ENCODE measurements at places on chromosomes 2 and 18. TPM values are rescaled to one million over a fixed set of nuclear protein-coding genes. Genes with fewer than 3 reads are reported as not detected.

The VIL1 gene
- total RNA-seq: 0.55 TPM

The GKN1 gene
- not detected for total RNA-seq

The IL18R1 gene
- 18.2 TPM for total RNA-seq

The NEU2 gene
- total RNA-seq: not detected

The SP100 gene
- 121 TPM for total RNA-seq

The SCYGR4 gene
- total RNA-seq: not detected

The DNAJB2 gene
- 67.5 TPM for total RNA-seq

The CIB4 gene
- not detected for total RNA-seq

The MREG gene
- 5.7 TPM for total RNA-seq

- DNase-seq: no peak
Observed at GRCh38 chr2:197296835-197297234, 13.7 kb downstream of the ANKRD44 start.

- DNase-seq: no peak
Observed at GRCh38 chr2:174024524-174025270, 59.5 kb upstream of the SP3 start.

GRCh38 chr18:55375930-55376329 is 212.1 kb downstream of the TCF4 start:
- DNase-seq: no peak

GRCh38 chr2:156363141-156363540 is 30.6 kb upstream of the NR4A2 start:
- no peak for DNase-seq

DNA sequence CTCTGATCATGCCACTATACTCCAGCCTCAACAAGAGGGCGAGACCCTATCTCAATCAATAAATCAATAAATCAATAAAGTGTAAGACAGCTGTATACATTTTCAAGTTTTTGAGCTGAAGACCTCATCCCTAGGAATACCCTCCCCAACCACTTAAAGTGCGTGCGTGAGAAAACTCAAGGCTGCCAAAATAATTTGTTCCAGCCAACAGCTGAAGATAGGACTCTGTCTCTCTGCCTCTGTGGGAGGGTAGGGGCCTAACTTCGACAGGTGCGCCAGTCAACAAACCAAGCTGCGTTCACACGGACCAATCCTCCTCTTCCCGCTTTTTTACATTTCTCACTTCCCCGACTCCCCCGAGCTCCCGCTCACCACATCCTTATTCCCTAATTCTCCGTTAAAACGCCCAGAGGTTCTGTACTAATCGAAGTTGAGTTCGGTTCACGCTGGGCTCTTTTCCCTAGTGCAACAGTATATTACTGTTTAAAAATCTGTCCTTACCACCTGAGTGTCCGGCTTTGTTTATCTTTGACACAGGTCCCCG is 618 bp downstream of the POLR2D start:
- DNase-seq: no peak

DNA sequence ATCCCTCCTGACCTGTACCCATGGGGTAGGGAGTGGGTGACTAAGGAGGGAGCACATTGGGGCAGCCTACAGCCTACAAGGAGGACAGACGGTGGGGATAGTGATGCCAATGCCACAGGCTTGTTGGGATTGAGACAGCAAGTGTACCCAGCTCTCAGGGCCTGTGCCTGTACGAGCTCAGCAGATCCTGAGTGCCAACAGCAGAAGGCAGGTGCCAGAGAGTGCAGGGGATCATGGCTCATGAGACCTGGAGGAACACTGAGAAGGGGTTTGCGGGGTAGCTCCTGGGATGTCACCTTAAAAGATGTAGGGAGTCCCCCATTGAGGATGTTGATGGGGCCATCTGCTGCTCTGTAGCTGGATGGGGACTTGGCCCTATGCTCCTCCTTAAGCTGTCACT is 10.3 kb upstream of the SNED1 start:
- DNase-seq: no peak

- no peak for DNase-seq
Observed at GRCh38 chr2:106876699-106877098, 9.3 kb downstream of the ST6GAL2 start.

DNA sequence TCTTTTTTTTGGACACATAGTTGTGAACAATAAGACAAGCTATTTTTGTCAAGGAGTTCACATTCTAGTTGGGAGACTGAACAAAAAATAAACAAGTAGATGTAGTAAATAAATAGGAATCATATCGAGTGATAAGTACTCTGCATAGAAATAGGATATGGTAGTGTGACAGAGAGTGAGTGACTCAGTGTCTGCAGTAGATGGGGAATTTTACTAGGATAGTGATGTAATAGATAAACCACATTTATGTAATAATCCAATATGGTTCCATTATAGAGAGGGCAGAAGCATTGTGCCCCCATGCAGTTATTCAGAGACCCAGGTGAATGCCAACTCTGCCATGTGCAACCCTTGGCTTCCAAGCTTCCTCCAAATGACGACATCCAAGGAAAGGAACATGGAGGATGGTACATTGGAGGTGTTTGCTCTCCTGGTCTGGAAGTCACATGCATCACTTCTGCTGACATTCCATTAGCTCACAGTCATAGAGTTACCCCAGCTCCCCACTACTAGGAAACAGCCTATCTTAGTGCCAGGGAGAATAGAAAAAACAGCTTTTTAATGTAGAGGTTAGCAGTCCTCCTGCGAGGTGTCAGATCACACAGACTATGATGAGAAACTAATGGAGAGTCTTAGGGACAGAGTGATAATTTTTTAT is 595.4 kb downstream of the NYAP2 start:
- DNase-seq: no peak

- peak; percentile 37 for DNase-seq
Observed at GRCh38 chr2:239895116-239895515, 130.0 kb downstream of the NDUFA10 start.

- no peak for DNase-seq
Observed at GRCh38 chr2:43363120-43363519, 136.7 kb upstream of the ZFP36L2 start.

GRCh38 chr2:198287706-198288105 is 483.3 kb downstream of the PLCL1 start:
- DNase-seq: no peak

GRCh38 chr2:5618271-5618670 is 73.9 kb upstream of the SOX11 start:
- DNase-seq: no peak

DNA sequence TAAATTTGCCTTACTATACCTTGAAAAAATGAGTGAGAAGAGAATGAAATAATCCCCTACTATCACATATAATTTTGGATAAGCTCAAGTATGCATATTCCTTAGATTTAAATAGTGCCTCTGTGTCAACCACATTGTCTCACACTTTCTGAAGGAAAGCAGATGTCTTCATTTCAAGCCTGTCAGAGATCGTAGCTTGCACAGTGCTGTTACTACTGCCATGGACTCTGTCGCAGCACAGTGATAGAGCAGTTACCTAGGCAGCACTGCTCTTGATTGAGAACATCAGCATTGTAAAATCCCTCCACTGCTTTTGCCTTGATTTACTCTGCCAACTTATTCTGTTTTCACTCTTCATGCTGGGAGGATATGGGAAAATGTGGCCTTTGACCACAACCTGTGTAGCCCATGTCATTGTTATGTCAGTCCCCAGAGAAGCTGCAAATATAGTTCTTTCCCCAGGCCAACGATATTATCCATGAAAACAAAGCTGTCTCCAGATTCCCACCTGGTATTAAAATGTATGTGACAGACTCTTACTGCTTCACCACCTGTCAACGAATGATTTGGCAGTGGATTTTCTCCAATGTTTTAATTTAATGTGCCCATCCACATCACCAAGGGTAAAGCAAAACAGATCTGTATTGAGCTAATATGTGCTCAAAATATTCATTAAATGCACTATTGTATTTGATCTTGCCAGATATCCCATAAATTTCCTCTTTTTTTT is 675.7 kb downstream of the METTL4 start:
- DNase-seq: no peak

DNA sequence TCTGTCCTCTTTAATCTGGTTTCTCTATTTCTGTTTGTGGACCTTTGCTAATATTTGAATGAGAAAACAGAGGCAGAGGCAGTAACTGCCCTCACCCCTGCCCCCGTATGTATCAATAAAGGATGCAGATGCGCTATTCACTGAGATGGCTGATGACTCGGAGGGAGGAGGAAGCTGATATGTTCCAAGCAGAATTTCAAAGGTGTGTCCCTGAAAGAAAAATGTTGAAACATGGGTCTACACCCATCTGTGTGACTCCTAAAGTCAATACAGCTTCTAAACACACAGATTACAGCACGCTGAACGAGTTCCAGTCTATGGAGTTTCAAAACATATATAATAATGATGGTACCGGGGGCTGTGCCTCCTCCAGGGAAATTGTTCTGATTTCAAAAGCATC is 38.8 kb downstream of the EPHA4 start:
- DNase-seq: no peak

DNA sequence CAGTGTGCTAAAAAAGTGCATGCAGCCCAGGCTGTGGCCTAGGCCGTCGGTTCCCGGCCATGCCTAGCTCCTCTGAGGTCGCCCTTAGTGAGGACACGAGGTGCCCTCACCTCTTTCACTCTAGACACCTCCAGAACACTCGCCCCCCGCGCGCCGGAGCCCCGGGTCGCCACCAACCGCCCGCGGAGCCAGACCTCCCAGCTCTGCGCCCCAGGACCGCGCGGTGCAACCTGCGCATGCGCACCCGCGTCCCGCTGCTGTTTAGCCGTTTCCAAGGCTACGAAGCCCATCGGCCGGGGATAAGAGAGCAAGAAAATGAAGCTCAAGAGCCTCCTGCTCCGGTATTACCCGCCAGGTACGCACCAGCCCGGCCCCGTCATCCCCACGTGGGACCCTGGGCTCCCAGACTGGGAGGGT is at the start of gene DAW1:
Gene DAW1, plus strand, starts transcription at position 257 of the 417 bp plus-strand sequence. Its CDS starts 59 bp downstream, at position 316.
- DNase-seq: peak; percentile 92

GRCh38 chr2:237320801-237321560 is 93.0 kb downstream of the COL6A3 start:
- no peak for DNase-seq
